ENCODE measurements at places on chromosomes 11 and 22.

GRCh38 chr11:126477535-126478305, 122.2 kb downstream of the ST3GAL4 start:
- peak; percentile 58 for DNase-seq

DNA sequence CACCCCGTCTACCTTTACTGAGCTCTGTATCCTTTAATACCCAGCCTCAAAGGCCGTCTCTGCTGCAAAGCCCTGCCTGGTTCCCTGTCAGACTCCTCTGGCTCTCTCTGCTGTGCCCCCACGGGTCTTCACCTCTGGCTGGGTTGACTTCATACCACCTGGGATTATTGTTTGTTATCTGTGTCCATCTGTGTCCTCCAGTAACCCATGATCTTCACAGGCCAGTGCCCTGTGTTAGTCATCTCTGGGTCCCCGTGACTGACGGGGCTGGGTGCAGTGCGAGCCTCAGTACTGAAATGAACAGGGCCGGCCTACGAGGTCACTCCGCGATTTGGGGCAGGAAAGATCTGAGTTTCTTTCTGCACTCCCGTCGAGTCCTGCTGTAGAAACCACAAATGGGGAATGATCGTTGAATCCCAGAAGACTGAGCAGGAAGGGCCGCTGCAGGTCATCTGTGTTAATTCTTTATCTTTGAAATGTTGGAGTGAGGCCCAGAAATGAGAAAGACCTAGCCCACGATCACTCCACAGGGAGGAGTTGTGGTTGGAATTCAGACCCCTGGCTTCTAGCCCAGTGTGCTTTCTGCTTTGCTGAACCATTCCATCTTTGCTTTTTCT, 12.3 kb upstream of the TUB start:
- peak; percentile 68 for DNase-seq

DNA sequence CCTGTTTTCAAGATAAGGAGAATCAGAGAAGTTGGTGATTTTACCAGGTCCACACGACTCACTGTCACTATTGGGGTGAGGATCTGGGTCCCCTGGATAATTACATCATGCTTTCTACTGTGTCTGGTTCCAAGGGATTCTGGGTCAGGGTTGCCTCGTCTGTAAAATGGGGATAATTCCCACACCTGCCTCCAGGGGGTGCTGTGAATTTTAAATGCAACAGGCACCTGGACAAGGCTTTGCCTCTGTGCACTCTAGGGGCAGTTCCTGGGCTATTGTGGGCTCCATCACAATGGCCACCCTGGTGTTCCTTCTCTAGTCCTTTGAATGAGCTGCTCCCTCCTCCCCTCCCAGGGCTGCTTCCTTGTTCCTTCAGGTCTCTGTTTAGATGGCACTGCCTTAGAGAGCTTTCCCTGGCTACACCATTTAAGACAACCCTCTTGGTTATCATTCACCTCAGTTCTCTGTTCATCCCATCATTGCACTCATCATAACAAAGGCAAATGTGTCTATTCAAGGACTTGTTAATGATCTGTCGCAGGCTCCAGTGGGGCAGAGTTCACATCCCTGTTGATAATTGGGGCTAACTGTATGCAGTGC, 178.6 kb downstream of the MIAT start:
- DNase-seq = peak; percentile 77

- DNase-seq = no peak
Observed at GRCh38 chr11:28400331-28401100, 292.3 kb downstream of the METTL15 start.

GRCh38 chr11:86138958-86139357, 70.1 kb upstream of the PICALM start:
- DNase-seq = peak; percentile 90

Measured in hematopoietic multipotent progenitor cell treated with erythropoietin and hydrocortisone succinate and interleukin-3 and kit ligand, for 4 days (in vitro differentiated cells).